ENCODE measurements at places on chromosomes 3 and 15.

- DNase-seq = peak; percentile 62
Observed at GRCh38 chr3:184574515-184575417, 13.2 kb downstream of the EPHB3 start.

DNA sequence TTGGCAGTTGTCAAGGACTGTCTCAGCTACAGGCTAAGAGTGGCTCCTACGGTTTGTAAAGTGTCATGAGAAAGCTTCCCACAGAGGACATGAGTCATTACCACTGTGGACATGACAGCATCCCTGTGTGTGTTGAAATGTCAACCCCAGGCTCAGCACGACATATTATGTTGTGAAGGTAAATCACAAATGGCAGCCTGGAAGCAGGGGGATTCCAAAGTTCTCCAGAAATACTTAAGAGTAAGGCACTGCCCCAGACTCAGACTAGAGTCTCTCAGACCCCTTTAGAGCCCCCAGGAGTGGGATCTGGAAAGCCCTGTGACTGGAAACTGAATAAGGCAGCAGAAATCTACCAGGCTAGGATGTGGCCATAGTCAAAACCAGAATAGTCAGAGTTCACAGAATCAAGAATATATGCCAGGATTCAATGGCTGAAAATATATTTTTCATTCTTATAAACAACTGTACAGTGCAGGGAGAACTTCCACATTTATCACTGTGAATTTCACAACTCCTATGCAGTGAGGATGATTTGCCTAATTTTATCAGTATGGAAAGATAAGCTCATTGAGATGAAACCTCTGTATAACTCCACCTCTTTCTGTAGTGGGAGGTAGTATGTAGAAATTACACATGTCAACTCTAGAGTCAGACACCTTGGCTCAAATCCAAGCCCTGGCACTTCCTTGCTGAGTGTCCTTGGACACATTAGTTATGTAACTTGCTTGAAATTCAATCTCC is 237.1 kb upstream of the CFAP20DC start:
- no peak for DNase-seq

- no peak for DNase-seq
Observed at GRCh38 chr3:196398782-196399181, 33.4 kb downstream of the UBXN7 start.

DNA sequence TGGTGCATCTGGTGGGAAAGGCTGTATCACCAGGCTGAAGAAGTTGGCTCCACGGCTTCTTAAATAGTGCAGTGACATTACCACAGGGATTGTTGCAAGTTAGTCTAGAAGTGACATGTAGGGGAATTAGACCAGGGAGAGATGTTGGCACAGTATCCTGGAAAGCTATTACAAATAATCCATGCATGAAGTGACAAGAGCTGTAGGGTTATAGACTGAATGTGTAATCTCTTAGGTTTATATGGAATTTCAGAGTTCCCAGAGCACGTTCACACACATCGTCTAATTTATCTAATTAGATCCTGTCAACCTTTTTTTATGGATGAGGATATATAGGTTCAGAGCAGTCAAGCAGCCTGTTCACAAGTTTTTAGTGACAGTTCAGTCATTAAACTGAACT is 37.3 kb upstream of the APH1B start:
- DNase-seq = no peak

- no peak for DNase-seq
Observed at GRCh38 chr15:69749797-69750196, 297.2 kb downstream of the RPLP1 start.

- no peak for DNase-seq
Observed at GRCh38 chr15:62832231-62832630, 210.3 kb upstream of the TPM1 start.

- no peak for DNase-seq
Observed at GRCh38 chr3:45455040-45455439, 66.7 kb downstream of the LARS2 start.

- DNase-seq = no peak
Observed at GRCh38 chr3:185920184-185920583, 17.6 kb downstream of the TRA2B start.

GRCh38 chr3:135440233-135440632 is 525.3 kb upstream of the PPP2R3A start:
- no peak for DNase-seq

DNA sequence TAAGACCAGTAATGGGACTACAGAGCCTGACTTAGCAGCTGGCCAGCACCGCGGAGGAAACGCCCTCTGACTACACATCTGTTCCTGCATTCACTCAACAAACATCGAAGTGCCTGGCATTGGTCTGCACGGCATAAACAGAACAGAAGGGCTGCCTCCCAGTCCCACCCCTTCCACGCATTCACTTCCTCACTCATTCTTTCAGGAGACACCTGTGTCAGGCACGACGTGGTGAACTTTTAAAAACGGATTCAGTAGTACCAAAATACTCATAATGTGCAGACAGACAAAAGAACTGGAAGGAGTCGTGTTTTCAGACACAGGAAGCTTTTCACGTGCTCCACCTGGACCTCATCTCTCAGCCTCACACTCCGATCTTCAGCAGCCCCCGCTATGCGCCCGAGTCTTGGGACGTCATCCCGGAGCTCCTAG is 123.3 kb downstream of the XXYLT1 start:
- DNase-seq = no peak

GRCh38 chr15:70127770-70128413 is 30.2 kb upstream of the TLE3 start:
- no peak for DNase-seq

- DNase-seq = no peak
Observed at GRCh38 chr3:4756855-4757574, 222.2 kb upstream of the BHLHE40 start.

GRCh38 chr3:14253022-14253706 is 74.5 kb downstream of the LSM3 start:
- no peak for DNase-seq

GRCh38 chr3:85631070-85631469 is 672.3 kb downstream of the CADM2 start:
- no peak for DNase-seq

- DNase-seq = no peak
Observed at GRCh38 chr3:16824081-16824696, 60.6 kb upstream of the PLCL2 start.

GRCh38 chr3:32176989-32177701 is 61.3 kb upstream of the CMTM8 start:
- DNase-seq = peak; percentile 65

GRCh38 chr15:60889006-60889405 is 340.1 kb downstream of the RORA start:
- DNase-seq = no peak

DNA sequence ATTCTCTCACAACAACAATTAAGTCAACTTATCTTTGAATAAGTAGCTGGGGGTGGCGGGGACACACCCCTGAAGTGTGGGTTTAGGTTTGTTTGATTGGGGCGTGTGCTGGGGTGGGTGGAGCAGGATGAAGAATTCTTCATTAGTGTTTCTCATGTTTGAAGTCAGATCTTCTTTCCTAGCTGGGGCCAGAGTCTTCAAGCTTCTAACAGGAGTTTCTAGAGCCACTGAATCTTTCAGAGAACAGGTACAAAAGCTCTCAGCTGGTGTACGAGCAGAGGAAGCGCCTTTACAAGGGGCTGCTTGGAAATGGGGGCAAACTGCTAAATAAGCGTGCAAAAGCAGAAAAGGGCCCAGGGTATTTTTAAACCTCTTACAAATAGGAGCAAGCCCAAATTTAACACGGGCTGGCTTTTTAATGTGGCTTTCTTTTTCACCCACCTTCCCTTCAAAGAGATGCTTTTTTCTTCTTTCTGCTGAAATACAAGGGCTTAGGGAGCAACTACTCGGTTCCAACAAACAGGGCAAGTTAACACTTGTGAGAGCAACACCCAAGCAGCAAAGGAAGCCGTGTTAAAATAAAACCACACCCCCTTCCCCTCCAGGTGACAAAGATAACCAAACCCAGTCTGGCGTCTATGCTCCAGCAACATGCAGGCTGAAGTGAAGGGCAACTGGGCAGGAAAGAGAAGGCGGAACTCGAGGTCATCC is 86.9 kb upstream of the RASGRP1 start:
- DNase-seq = no peak

DNA sequence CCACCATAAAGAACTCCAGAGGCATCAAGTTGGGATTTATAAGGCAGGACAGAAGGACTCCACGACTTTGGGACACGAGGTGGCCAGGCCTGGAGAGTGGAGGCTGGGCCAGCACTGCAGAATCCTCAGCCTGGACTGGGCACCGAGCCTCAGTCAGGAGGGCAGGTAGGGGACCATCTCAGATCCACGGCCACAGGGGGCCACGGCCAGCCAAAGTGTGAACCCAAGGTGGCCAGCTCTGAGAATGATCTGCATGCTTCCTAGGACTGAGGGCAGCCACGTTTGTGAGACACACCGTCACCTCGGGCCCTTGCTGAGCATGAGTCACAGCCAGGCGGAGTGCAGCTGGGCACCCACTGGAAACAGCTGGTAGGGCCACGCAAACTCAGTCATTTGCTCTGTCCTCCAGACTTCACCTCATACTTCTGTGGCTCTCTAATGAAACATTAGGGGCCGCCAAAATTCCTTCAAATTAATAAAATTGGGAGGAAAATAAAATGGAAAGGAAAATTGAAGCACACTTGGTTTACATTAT is 65.8 kb downstream of the CTNNB1 start:
- DNase-seq = no peak

- DNase-seq = no peak
Observed at GRCh38 chr15:90529011-90529370, 732 bp upstream of the CRTC3 start.

DNA sequence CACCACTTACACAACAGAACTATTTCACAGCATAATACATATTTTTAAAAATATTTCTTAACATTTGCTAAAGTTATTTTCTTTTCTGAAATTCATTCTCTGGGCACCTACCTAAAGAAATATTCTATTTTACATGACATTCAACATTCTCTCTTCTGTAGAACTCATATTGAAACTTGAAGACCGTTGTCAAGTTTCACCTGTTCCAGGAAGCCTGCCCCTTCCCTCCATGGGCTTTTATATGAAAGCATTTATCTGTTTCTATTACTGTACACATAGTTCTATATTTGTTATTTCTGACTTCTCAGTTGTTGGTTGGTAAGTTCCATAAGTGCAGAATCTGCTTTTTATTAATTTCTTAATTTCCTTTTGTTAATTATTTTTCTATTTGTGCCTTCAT is 204.3 kb upstream of the ALCAM start:
- no peak for DNase-seq

DNA sequence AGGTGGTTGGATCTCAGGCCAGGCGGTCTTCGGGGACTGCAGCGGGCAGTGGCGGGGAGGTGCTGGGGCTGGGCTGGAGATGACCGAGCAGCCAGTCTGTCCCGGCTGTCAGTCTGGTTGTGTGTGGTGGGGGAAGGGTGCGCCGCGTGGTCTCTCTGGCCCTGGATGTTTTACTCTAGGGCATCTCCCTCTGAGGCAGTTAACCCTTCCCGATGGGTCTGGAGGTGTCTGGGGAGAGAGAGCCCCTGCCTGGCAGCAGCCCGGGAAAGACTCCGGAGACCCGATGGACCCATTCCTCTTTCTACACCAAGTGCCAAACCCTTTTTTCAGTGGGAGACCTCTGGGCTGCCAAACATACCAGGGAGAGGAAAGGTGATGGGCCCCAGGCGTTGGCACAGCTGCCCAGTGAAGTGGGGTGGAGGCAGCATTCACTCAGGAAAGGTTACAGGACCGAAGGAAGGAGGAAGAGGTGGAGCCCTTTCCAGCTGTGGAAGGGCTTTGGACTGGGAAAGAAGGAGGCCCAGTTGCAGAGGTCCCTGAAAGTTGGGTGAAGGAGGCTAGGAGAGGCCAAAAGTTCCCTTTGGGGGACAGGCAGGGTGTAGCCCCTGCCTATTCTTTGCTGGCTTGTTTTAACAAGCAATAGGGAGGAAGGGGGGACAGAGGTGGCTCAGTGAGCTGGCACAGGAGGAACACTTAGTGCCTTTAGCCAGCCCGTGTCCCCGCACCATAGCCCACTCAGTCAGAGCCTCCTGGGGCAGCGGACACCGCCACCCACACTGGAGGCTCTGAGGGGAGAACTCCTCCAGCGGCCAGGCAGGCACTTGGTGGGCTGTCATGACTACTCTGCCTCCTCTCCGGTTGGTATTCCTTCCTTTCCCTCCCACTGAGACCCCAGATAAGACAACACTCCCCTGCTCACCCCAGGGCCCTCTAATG is 2.7 kb upstream of the BAHD1 start:
- DNase-seq = no peak

GRCh38 chr3:13623101-13623654 is 74.3 kb downstream of the FBLN2 start:
- DNase-seq = no peak

DNA sequence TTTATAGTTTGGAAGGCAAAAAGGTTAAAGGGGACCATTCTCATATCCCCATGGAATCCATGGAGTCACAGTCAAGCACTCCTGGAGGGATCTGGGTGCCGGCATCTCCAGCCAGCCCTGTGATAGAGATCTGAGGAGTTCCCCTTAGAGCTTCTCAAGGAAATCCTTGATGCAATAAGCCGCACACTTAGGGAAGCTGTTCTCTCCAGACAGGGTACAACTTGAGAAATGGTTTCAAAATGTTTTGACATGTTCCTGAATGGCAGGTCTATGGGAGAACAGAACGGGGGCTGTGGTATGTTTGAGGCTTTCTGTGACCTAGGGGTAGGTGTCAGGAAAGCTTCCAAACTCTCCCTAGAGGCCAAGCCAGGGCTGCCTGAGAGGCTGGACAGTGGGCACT is 292.9 kb downstream of the TLE3 start:
- no peak for DNase-seq

GRCh38 chr3:57230006-57230405 is 2.5 kb downstream of the APPL1 start:
- no peak for DNase-seq

GRCh38 chr3:54591157-54591556 is 336.7 kb downstream of the LRTM1 start:
- no peak for DNase-seq

GRCh38 chr3:174268586-174268985 is 590.5 kb upstream of the NAALADL2 start:
- DNase-seq = no peak

GRCh38 chr15:51132384-51133139 is 37.9 kb upstream of the TNFAIP8L3 start:
- peak; percentile 34 for DNase-seq

- DNase-seq = no peak
Observed at GRCh38 chr3:108202834-108203233, 19.4 kb downstream of the IFT57 start.
